ENCODE measurements at places on chromosomes 7 and 10.

DNA sequence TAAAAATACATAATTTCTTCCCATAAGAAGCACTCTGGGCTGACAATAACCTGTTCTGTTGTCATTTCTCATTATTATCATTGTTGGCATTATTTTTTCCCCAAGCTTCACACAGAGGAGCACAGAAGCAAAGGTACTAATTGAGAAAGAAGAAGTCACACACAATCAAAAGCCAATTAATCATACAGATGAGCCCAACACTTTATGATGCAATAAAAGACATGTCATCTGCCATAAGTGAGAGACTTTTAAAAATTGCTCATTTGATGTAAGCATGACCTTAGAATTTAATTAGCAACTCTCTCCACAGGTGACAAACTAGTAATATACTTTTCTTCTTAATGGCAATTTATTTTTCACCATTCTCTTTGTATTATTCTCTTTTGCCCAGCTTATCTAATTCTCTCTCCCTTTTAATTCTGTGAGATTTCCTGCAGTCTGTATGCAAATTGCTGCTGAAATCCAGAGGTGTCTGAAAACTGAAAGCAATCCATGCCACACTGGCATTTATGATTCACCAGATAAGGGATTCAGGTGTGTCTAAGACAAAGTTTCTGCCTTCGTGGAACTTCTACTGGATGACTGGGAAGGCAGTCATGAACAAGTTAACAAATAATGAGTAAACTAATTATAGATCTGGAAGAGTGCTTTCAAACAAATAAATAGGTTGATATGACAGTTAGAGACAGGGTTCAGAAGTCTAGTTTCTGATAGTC is 203.5 kb downstream of the CHCHD3 start:
- DNase-seq, result peak; percentile 9

DNA sequence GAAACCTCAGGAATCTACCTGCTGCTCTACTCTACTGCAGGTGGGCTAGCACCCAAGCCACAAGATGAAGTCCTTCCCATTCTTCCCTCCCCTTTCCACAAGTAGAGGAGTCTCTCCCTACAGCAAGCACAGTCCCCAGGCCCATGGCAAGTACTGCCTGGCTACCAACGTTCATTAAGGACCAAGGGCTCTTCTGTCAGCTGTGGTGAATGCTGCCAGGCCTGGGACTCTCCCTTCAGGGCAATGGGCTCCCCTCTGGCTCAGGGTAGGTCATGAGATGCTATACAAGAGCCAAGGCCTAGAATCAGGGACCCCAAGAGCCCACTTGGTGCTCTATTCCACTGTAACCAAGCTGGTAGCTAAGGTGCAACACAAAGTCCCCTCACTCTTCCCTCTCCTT is 39.8 kb downstream of the SNX13 start:
- no peak for DNase-seq

- DNase-seq, result peak; percentile 68
These were observed 868 bp downstream of the TIAL1 start for GRCh38 chr10:119595676-119596515.

- no peak for DNase-seq
These were observed 7.5 kb downstream of the ANKIB1 start for GRCh38 chr7:92253251-92253650.

DNA sequence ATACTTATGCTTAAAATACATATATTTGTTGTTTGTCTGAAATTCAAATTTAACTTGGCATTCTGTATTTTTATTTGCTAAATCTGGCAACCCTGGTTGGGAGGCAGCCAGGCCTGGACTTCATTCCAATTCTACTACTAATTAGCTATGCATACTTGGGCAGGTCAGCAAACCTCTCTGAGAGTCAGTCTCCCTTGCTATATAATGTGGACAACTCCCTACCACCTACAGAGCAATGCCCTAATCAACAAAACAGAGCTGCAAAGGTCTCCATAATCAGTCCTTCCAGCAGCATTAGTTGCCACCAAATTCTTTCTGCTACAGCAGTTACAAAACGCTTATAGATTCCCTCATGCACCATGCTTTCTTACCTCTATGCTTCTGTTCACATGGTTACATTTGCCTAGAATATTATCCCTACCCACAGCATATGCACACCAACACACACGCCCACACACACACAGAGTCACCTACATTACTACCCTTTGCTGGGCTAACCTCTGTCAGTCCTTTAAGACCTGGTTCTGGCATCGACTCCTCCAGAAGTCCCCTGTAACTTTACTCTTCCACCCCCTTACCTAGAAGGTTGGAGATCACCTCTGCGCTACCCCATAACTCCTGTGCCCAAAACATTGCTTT is 188.7 kb downstream of the FGFR2 start:
- DNase-seq, result no peak

- DNase-seq, result peak; percentile 61
These were observed 167.9 kb upstream of the PRSS1 start for GRCh38 chr7:142581341-142581740.

GRCh38 chr10:61951144-61951483 is 49.6 kb downstream of the ARID5B start:
- no peak for DNase-seq

DNA sequence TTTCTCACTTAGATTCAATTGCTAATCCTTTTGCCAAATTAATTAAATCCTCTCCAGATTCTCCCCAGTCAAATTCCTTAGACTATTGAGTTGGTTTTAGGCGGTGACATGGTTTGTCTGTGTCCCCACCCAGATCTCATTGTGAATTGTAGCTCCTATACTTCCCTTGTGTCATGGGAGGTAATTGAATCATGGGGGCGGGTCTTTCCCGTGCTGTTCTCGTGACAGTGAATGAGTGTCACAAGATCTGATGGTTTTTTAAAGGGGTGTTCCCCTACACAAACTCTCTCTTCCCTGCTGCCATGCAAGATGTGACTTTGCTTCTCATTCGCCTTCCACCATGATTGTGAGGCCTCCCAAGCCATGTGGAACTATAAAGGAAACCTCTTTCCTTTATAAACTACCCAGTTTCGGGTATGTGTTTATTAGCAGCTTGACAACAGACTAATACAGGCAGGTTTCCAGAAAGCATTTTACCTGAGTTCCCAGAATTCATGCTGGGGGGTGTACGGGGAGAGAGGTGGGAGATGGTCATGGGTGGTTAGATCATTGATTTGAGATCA is 44.7 kb upstream of the GARS1 start:
- DNase-seq, result peak; percentile 26

DNA sequence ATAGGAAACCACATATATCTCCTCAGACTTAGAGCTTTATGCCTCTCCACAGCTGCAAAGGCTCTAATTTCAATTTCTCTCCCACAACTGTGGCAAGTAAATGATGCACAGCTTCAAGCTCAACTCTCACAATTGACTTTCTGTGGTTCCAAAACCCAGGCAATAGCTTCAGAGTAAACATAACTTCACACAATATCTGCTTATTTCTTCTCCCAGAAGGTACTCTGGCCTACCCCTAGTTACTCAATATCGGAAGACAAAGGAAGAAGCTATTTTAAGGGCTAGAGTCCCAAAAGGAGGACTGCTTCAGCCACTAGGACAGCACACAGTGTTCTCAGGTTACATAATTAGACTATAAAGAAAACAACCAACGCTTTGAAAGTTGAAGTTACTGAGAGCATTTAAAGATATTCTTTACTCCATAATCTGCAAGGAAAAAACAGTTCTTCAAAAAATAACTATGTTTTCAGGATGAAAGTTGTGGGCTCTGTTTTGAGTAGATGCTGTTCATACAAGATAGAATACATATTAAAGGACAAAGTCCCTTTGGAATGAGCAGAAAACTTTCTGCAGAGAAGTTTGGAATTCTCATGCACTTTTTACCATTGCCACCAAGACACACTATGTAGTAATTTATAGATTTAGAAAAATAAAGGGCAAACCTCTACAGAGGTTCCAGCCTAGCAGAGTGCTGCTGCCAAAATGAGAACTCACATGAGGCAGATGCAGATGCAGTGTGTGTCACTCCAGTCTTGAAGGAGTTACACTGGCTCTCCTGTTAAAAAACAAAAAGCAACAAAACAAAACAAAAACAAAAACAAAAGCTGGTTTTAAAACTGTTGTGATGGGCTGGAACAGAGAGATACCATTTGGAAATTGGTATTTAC is 81.8 kb downstream of the NT5C2 start:
- peak; percentile 43 for DNase-seq

- no peak for DNase-seq
These were observed 480.0 kb downstream of the GALNT17 start for GRCh38 chr7:71611986-71612385.

DNA sequence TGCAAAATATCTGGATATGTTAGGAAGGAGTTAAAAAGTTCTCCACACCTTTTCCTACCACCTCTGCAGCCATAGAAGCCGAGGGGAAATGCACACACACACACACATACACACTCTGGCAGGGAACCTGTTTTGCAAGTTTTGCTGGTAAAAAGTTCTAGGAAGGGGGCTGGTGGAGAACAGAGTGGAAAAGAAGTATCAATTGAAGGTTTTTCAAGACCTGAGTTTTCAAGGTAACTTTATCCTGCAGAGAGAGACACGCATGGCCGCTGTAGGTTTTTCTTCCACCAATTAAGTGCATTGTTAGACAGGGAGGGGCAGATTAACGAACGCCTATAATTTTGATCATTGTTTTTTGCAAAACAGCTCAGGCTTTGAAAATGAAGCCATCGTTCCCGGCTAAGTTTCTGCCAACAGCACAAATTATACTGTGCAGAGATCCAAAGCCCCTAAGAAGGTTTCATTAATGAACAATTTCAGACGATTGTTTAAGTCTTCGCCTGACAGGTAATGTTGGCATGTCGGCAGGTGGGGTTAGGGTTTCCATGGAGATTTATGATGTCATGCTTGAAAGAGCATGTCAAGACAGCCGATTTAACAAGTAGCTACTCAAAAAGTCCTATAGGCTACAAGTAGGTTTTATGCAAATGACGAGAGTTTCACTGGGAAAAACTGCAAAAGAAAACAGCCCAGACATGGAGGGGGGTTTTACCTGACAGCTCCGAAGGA is 29.7 kb downstream of the KIAA1217 start:
- no peak for DNase-seq

- no peak for DNase-seq
These were observed 695.5 kb upstream of the SEMA3D start for GRCh38 chr7:85882335-85882734.

DNA sequence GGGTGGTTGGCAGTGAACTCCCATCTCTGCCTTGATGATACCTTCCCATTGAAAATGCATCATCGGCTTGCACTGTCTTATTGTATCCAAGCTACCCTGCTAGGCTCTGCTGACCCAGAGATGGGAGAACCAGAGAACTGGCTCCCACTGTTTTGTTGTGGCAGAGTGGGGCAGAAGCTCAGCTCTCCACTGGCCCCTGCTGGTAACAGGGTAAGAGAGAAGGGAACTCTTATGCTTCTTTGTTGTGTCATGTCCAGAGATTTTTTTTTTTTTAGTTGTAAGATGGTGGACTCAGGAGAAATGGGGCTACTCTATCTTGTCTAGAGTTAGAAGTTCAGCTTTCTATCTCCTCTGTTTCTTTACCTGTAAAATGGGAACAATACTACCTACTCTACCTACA is 100.5 kb upstream of the SDK1 start:
- peak; percentile 20 for DNase-seq

DNA sequence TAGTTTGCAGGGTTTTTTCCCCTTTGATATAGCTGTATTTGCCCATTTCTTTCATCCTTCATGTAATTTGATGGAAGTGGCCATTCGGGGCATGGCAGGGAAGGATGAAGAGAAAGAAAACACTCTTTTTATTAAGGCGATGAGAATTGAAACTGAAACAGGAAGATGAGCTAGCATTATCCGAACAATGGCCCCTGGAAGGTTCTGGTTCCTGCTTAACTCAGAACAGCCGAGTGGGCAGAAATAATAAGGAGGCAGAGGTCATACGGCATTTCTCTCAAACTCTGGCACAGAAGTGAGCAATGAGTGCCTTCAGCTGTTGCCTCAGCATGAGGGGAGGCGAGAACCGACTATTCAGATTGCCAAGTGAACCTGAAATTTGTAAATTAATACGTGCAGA is 113.2 kb upstream of the MYO3A start:
- no peak for DNase-seq

GRCh38 chr10:132248455-132249225 is 59.1 kb downstream of the STK32C start:
- DNase-seq, result no peak

DNA sequence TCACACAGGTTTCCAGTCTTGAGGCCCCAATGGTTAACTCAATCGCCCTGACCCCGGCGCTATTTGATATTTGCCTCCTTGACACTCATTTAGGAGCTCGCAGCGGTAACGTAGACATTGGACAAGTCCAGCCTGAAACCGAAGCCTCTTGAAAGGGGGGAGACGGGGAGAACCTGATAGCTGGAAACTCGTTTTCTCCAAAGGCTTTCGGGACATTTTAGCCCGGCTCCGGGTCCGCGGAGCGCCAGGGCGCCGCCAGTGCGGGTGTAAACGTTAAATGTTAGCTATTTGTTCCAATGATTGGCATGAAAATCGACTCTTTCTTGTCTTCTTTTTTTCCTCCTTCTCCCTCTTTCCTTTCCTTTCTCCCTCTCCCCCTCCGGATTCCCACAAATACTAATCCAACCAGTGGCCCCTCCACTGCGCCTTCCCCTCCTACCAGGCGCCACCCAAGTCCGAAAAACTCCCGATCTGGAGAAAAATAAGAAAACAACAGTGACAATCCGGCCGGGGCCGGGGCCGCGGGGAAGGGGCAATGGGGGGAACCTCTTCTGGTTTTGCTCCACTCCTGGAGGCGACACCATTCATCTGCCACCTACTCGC is 17.2 kb upstream of the GATA3 start:
- DNase-seq, result no peak

DNA sequence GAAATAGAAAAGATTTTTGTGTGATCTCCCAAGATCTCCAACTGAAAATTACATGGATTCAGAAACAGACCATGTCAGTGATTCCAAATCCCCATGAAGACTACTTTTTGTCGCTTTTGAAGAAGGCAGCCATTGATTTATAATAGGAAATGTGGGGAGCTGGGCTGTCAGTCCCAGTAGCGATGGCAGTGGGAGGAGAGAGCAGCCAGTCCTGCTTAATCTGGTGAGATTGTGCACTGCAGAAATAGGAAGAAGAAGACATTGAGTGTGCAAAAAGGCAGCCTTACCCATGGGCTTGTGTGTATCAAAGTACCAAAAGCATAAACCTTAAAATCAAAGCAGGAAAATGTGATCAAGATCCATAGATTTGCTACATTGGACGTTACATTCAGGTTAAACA is 4.8 kb downstream of the ADRB1 start:
- DNase-seq, result no peak

DNA sequence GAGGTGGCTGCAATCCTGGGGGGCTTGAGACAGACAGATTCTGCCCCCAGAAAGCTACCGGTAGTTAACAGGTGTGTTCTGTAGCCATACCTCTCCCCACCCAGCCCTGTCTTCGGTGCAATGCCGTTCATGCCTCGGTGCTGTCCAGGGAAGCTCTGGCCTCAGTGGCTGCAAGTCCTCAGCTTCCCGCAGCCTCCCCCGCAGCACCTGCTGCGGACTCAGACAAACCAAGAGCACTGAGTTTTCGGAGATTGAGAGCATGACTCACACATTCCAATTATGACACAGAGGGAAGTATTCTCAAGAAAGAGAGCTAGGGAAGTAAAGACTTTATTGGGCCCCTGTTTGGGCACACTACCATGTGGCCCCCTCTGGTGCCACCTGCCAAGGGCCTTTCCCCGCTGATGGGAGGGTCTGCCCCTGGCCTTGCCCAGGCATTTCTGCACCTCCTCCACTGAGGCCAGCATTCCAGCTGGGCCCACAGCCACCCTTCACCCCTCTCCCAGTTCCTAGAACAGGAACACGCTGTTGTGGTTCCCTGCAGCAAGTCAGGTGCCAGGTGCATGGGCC is 30.2 kb upstream of the EZH2 start:
- peak; percentile 90 for DNase-seq
